ENCODE measurements at places on chromosomes 2 and 18.

GRCh38 chr2:9319338-9319715 is 104.0 kb downstream of the ITGB1BP1 start:
- DNase-seq: no peak

GRCh38 chr2:69830045-69830905 is 815 bp downstream of the GMCL1 start:
- peak; percentile 26 for DNase-seq

- no peak for DNase-seq
Measured at GRCh38 chr2:45401431-45401922, 209.6 kb downstream of the SRBD1 start.

- DNase-seq: no peak
Measured at GRCh38 chr2:179981085-179981484, 26.0 kb downstream of the CWC22 start.

GRCh38 chr2:69134306-69134945 is 121.4 kb downstream of the ANTXR1 start:
- no peak for DNase-seq

GRCh38 chr18:24128700-24129099 is 10.2 kb upstream of the CABYR start:
- DNase-seq: no peak

- DNase-seq: no peak
Measured at GRCh38 chr2:150134223-150134857, 353.1 kb downstream of the RND3 start.

- no peak for DNase-seq
Measured at GRCh38 chr2:127121776-127122176, 14.8 kb upstream of the BIN1 start.

DNA sequence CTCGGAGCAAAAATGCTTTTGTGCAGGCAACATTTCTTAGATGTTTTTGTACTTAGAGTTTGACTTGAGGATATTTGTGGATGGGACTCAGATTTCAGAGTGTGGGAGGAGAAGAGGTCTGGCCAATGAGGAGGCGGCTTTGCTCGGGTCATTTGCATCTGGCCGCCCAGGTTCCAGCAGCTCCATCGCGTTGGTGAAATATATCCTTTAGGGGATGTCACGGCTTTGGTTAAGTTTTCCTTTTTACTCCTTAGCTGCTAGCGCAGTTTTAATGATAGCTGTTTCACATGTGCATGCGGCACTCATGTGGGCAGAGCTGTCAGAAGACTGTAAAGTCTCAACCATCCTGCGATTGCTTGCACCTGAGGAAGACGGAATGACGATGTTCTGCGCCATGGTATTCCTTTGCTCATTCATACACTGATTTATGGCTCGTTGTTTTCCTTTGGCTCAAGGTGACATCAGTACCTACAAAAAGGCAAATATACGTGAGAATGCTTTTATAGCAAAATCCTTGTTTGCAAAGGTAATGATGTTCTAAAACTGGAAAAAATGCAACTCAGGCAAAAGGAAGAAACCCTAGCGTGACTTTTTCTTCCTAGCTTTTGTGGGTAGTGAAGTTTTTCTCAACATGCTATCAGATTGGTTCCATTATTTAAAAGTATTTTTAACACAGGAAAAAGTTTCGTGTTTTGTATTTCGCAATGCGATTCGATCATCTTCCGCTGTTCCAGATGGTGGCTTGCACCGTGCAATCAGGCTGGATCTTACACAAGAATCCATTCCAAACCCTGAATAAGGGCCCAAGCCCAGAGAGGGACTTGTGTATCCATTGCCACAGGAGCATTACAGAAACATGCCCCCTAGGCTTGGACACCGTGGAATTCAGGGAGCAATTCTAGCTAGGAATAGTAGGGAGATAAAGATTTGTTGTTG is 70.5 kb upstream of the ZNF516 start:
- no peak for DNase-seq

DNA sequence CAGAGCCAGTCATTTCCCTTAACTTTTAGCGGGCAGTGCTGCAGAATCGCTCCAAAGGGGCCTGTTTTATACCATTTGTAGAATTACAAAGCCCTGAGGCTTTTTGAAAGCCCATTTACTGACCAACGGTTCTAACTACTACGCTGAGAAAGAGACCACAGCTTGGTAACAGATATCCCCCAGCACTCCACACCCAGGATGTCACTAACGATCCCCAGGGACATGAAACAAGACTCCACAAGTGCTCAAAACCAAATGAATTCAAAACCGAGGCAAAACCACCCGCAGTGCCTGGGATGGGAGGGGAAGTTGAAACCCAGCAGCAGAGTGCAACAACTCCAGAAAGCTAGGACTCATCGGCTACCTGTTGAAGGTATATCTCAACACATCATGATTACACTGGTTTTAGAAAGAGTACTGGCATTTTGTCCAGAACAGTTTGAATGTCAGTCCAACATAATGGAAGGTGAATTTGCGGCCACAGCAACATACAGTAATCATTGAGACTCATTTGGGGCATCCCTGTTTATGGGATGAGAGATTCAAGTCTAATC is 33.6 kb upstream of the LRP2 start:
- DNase-seq: no peak

DNA sequence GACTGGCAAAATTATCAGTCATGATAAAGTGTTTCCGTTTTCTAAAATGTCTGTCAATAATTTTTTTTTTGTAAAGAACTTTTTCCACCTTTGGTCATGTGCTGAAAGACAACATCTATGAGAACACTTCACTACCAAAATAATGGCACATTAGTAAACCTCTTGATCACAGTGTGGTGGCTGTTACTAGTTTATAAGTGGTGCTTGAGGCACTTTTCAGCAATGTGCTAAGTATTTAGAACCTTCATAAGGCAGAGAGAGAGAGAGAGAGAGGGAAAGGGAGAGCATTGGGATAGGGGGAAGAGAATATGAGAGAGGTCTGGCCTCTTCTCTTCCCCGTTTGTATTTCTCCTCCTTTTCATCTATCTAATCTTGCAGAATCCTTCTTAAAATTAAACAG is 1.1 kb upstream of the NYAP2 start:
- DNase-seq: no peak

DNA sequence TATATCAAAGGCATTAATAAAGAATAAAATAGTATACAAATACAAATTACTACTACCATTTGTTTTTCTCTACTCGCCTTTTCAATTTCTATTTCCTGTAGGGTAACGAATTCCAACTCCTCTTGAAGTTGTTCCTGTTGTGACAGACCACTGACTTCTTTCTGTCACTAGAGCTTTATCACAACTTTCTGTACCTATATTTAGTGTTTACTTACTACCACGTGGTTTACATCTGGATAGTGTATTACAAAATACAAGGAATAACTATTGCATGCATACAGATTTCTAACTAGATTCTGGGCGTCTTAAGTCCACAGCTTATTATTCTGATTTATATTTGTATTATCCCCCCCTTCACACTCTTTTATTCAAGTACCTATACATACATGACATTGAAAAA is 22.3 kb downstream of the NBAS start:
- DNase-seq: no peak

DNA sequence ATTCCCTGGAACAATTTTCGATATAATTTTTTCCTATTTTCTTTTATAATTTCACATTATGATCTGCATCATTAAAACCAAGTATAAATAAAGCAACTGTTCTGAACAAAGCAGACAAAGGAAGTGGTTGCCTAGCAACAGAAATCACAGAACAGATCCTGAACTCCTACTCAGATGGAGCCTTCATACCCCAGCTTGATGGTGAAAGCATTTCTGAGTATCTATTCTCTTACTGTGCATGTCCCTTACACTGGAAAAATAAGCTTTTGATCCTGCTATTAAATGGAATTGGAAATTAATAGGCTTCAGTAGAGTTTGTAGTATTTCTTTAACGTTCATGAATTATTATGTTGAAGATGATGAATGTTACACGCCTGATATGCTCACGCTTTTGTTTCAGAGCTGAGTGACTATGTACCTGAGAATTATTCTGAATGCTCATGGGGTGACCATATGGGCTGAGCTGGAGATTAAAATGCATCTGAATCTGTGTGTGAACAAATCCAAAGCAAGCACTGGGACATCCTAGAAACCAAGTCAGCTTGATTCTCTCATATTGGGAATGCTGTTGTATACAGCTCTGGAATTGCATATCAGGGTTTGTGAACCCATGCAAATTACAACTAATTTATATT is 254.0 kb downstream of the KCNJ3 start:
- DNase-seq: no peak

- no peak for DNase-seq
Measured at GRCh38 chr2:224723586-224724217, 7.5 kb upstream of the CCDC195 start.

- no peak for DNase-seq
Measured at GRCh38 chr2:208529796-208530195, 123.2 kb downstream of the PTH2R start.

- no peak for DNase-seq
Measured at GRCh38 chr2:74436111-74436805, 5.5 kb downstream of the RTKN start.

DNA sequence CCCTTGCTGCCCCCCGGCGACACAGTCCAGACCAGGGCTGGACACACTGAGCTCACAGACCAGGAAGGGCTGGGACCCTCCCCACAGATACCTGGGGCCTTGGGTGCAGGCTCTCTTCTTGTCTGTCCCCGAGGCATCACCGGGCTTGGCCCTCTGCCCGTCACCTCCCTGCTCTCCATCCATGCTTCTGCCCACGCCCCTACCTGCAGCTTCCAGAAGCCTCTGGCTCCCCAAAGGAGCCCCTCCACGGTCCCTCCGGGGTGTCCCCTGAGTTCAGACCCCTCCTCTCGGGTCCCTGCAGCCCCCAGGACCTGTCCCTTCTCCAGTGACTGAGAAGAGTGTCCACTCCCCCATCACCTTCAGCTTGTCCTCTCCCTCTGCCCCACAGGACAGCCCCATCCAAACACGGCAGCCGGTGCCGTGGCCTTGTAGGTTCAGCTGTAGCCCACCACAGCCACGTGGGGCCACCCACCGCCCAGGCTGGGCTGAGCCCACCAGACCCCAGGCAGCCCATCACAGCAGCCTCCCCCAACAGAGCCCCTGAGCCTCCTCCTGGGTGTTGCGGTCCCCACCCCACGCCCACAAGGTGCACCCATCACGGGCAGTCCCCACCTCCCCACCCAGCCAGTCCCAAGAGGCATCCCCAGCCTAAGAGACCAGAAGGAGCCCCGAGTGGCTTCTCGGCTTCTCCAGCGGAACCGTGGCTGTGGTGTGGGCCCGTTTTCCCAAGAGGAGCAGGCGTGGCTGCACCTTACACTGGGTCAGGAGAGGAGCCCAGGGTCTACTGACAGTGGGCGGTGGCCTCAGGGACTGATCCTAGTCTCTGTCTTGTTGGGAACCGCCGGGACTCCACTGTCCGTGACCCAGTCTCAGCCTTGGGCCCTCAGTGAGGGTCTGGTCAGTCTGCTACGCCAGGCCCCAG is 53.1 kb downstream of the RAMP1 start:
- DNase-seq: no peak

DNA sequence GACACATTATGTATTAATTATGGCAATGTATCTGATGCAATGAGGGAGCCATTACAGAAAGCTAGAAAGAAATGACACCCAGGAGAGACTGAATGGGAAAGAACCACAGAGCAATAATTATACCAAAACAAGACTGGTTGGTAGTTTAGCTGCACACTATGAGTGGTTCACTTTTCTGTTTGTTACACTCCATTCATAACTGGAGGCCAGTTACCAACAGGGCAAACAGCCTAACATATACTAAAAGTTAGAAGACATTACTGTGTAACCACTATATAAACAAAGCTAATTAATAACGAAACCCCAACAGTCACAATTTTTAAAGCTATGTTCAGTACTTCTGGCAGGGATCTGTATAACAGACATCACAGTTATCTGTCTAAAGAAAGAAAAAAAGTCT is 49.4 kb downstream of the NBAS start:
- no peak for DNase-seq

DNA sequence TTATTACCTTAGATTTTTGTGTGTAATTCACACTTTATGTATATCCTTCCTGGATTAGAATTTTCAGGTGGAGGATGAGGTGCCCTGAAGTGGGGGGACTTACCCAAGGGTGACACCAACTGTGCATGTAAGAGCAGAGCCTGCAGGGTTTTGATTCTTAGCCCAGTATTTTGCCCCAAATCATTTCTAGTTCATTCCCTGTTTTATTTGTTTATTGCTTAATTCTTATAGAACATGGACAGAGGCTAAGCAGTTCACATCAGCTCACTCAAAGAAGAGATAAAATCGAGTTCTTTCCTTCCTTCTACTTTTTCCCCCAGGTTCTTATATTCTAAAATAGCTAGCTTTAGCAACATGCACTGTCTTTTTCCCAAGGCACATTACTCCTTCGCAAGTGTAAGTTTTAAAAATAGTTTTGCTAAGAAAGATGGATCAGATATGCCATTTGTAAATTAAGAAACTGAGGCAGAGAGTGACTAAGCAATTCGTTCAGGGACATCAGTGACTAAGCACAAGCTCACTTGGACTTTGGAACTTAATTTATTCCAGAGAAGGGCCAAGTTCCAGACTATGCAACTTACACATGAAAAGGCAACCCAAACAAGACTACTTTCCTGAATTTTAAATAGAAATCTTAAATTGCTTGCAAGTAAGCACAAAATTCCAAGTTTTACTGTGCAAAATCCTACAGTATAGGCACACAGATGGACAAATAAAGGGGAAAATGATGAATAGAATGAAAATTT is 427.9 kb upstream of the POU3F3 start:
- no peak for DNase-seq

- DNase-seq: no peak
Measured at GRCh38 chr18:9648431-9649163, 34.2 kb upstream of the PPP4R1 start.

GRCh38 chr18:26561769-26562168 is 13.4 kb upstream of the KCTD1 start:
- DNase-seq: no peak

- no peak for DNase-seq
Measured at GRCh38 chr2:70006447-70006784, 45.0 kb upstream of the ASPRV1 start.

DNA sequence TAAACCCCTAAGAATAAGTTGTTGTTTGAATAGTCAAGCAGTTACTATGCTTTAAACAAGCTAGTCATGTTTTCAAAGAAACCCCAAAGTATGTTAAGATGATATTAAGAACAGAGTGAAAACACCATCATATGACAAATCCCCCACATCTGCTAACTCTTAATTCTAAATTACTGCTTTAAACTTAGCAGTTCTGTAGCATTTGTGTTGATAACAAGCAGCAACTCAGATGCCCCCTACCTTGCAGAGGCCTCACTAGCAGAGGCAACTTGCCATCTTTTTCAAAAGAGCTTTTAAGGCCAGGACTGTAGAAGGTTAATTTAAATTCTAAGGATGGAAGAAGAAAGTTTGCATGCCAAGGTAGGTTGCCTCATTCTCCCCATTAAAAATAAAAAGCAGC is 376.2 kb downstream of the SETBP1 start:
- DNase-seq: no peak

DNA sequence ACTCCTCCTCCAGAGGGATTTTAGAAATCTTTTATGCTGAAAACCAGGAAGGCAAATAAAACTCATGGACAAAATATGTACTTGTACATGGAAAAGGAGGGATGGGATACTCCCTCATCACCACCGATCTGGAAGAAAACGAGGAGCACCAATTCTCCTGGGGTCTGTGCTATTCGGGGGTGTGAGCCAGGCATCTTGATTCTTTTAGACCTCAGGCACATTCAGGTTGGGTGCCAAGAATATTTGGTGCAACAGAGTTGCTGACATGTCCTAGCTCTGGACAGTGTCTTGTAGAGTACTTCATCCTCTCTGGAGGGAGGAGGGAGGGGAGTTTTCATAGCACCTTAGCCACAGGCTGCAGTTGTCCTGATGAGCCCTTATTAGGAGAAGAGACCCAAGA is 163.0 kb downstream of the PRKCE start:
- no peak for DNase-seq
